ENCODE measurements at places on chromosomes 5 and 9. TPM values are rescaled to one million over a fixed set of nuclear protein-coding genes. Genes with fewer than 3 reads are reported as not detected.

DNA sequence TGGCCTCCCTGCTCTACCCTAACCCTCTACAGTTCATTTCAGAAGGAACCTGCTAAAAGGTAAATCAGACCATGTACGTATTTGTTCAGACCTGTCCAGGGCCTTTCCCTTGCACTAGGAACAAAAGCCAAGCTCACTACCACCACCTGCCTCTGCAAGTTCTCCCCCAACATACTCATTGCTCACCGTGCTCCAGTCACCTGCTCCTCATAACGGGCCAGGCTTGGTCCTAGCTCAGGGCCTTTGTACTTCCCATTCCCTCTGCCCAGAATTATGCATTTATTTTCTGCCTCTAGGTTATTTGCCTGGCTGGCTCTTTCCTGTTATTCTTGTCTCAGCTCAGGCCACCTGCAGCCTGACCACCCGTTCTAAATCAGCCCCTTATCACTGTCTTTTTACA, 4.8 kb upstream of the FGF1 start:
- no peak overlapping the region for H3K4me3 ChIP-seq
- H3K27ac ChIP-seq, result no peak overlapping the region
- H3K4me1 ChIP-seq, result no peaks in the 10 kb centered on the region
- H3K36me3 ChIP-seq, result no peaks in the 10 kb centered on the region

DNA sequence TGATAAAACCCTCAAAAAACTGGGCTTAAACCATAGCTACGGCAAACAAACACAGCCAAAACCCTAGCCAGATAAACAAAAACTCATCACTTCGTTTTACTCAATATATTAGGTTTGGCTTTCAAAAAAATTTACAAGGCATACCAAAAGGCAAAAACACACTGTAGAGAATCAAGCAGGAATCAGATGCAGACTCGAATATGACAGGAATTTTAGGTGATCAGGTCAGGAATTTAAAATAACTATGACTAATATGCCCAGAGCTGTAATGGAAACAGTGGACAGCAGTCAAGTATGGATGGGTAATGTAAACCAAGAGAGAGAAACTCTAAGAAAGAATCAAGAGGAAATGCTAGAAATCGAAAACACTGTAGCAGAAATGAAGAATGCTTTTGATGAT, 26.5 kb upstream of the DOCK2 start:
- no peaks in the 10 kb centered on the region for H3K36me3 ChIP-seq
- no peak overlapping the region for H3K4me3 ChIP-seq
- no peak overlapping the region for H3K27ac ChIP-seq

DNA sequence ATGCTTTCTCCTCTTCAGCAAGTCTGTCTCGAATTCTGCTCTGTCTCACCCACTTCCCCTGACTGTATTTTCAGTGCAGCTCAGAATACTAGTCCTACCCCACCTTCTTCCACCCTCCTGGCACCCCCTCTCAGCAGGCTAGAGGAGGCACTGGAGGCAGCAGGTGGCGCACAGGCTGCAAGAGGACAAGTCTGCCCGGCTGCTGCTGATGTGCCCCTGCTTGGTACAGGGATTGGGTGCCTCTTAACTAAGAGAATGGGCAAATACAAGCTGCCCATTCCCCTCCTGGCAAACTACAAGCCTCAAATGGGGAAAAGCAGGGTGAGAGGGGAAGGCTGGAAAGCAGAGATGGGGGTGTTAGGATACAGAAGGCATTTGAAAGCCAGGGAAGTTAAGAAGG, 5.1 kb downstream of the TLN1 start:
- H3K4me3 ChIP-seq, result peak overlapping the region; percentile 83
- H3K27ac ChIP-seq, result peak overlapping the region; percentile 73
- no peaks in the 10 kb centered on the region for H3K27me3 ChIP-seq
- H3K36me3 ChIP-seq, result peaks cover 3% of the 10 kb centered on the region
- DNase-seq, result no peak

GRCh38 chr9:98323831-98324135, 68.3 kb upstream of the TBC1D2 start:
- H3K27me3 ChIP-seq, result no peaks in the 10 kb centered on the region
- no peaks in the 10 kb centered on the region for H3K4me1 ChIP-seq
- DNase-seq, result no peak
- H3K4me3 ChIP-seq, result no peak overlapping the region
- H3K36me3 ChIP-seq, result no peaks in the 10 kb centered on the region

GRCh38 chr5:91898898-91899297, 515.8 kb upstream of the ARRDC3 start:
- no peaks in the 10 kb centered on the region for H3K4me1 ChIP-seq
- DNase-seq, result no peak
- no peaks in the 10 kb centered on the region for H3K36me3 ChIP-seq
- no peak overlapping the region for H3K27ac ChIP-seq

TAL2 gene
- total RNA-seq, result 0.41 TPM

GRCh38 chr5:167057665-167058064, 1233.8 kb upstream of the WWC1 start:
- H3K36me3 ChIP-seq, result no peaks in the 10 kb centered on the region
- H3K4me3 ChIP-seq, result no peak overlapping the region
- peak; percentile 53 for DNase-seq

CORO2A gene
- total RNA-seq, result 20.4 TPM

GRCh38 chr5:13350767-13351166, 593.7 kb downstream of the DNAH5 start:
- H3K27me3 ChIP-seq, result no peaks in the 10 kb centered on the region
- H3K36me3 ChIP-seq, result no peaks in the 10 kb centered on the region
- no peak overlapping the region for H3K27ac ChIP-seq
- H3K4me1 ChIP-seq, result no peaks in the 10 kb centered on the region

GRCh38 chr9:82021198-82021597, 32.6 kb downstream of the SPATA31D1 start:
- H3K27me3 ChIP-seq, result no peaks in the 10 kb centered on the region
- no peaks in the 10 kb centered on the region for H3K4me1 ChIP-seq
- H3K36me3 ChIP-seq, result no peaks in the 10 kb centered on the region
- no peak overlapping the region for H3K27ac ChIP-seq

DNA sequence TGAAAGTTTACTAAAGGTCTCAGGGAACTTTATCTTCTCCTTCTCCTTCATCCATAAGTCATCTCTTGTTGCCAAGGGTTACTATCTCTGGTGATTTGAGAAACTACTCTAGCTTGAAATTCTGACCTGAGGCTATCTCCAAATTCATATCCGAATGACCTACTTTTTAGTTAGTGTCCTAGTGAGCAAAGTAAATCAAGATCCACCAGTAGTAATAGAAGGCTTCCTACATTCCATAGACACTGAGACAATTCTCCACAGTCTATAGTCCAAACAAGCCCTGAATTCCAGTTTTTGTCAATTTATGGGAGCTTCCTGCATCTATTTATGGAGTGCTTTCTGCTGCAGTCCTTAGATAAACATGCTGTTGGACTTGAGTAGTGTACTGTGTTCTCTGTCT, 5.0 kb downstream of the IL7R start:
- peaks cover 22% of the 10 kb centered on the region for H3K4me1 ChIP-seq
- H3K4me3 ChIP-seq, result no peak overlapping the region

DNA sequence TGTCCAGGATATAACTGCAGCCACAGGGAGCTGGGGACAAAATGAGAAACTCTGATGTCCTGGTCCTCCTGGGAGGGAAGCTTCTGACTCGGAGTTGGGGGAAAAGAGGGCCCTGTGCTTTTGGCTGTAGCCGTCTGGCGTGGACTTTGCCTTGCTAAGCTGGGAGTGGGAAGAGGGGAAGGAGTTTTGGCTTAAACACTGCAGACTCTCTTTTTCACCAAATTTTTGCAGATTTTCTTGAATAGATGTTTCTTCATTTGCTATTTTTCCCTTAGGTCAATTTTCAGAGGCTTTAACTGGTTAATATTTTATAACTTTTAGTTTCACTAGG, 15.7 kb upstream of the MAT2B start:
- H3K36me3 ChIP-seq, result no peaks in the 10 kb centered on the region
- DNase-seq, result no peak
- no peaks in the 10 kb centered on the region for H3K27me3 ChIP-seq

SV2C gene
- 0.52 TPM for total RNA-seq

GRCh38 chr9:2343756-2344155, 277.8 kb upstream of the VLDLR start:
- H3K4me3 ChIP-seq, result no peak overlapping the region
- no peak overlapping the region for H3K27ac ChIP-seq
- no peaks in the 10 kb centered on the region for H3K4me1 ChIP-seq
- no peak for DNase-seq

IL9 gene
- total RNA-seq, result not detected

GPBP1 gene
- total RNA-seq, result 55.3 TPM
